T-helper 22 cell (primary cell): ENCODE measurements at places on chromosomes 16 and 17.

DNA sequence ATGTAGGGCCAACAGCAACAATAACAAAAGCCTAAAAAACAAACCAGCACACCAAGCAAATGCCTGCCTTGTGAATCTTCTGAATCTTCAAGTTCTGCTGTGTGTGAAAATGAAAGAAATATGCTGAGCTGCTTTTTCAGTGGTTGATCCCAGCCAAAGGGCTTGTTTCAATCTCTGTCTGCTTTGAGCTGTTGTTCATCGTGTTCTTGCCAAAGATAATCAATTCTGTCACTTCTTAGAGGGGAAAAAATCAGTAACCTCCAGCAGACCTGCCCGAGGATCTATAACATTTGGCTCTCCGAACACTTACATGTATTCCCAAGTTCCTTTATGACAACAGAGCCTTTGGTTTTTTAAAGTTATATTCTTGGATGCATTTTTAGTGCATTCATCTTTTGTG lies 65.9 kb downstream of the VPS35L start:
- DNase-seq: no peak

- no peak for DNase-seq
Measured at GRCh38 chr16:10849736-10850477, 27.1 kb upstream of the CIITA start.

DNA sequence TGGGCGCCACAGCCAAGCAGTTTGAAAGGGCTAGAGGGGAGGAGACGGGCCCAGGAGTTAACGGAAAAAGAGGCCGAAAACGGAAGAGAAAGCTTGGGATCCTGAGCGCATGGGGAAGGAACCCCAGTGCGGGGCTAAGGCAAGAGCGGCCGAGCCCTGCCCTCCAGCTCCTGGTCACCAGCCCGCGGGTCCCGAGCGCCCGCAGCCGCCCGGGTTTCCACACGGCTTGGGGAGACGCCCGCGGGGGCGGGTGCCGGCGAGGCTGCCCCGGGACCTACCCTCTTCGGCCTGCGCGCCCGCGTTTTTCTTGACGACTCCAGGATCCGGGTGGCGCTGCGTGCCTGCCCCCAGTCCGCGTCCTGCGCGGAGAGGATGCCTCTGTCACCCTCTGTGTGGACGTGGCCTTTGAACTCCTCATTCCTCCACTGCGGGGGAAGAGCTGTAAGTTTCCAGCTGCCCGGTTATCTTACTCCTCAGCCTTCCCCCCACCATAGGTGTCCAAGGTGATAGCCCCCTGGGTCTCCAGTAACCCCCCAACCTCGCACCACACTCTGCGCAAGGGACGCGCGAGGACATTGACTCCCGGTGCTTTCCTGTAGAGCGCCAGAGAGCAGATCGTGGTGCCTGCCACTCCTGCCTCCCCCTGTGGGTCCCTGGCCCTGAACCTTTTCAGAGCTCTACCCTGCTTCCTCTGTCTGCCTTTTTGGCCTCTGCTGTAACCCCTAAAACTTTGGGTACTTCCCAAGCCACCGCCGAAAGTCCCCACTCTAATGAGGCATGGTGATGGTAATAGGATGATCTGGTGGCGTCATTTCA lies 1.7 kb upstream of the CDH11 start:
- no peak for DNase-seq

DNA sequence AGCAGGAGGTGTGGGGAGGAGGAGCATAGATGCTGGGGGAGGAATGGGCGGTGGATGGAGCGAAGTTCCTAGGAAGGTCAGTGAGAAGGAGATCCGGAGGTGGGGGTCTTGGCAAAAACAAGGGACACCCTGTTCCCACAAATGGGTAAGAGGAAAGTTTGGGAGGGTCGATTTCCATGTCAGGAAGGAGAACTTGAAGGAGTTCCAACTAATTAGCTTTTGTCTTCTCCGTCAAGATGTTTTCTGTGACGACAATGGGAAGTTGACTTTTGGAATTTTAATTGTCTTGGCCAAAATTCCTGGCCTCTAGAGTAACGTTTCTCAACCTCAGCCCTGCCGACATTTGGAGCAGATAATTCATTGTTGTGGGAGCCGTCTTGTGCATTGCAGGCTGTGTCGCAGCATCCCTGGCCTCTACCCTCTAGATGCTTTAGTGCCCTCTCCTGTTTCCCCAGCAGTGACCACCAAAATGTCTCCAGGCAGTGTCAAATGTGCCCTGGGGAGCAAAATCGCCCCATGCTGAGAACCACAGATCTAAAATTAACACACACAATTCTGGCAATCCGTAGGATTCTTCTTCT lies 97.1 kb downstream of the PITPNC1 start:
- DNase-seq: no peak

DNA sequence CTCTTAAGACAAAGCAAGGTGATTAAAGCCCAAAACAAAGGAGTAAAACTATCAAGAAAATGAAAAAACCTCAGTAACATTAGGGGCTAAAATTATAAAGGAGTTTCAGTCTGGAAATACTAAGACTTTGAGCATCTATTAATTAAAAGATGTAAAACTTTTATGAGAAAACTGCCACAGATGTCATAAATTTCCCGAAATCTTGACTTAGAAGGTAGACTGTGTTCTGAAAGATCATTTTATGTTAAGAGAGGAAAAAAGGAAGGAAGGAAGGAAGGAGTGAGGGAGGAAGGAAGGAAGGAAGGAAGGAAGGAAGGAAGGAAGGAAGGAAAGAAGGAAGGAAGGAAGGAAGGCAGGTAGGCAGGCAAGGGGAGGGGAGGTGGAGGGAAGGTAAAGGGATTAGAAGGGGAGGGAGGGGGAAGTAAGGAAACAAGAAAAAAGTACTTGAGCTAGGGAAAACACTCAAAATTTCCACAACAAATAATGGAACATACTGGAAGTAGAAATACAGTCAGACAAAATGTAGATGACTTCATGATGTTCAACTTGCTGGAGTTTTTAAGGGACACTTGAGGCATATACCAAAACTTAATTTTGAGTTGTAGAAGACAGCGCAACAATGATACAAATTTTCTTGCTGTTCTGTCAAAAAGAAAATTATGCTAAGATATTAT lies 2.0 kb downstream of the KRTAP4-5 start:
- no peak for DNase-seq

DNA sequence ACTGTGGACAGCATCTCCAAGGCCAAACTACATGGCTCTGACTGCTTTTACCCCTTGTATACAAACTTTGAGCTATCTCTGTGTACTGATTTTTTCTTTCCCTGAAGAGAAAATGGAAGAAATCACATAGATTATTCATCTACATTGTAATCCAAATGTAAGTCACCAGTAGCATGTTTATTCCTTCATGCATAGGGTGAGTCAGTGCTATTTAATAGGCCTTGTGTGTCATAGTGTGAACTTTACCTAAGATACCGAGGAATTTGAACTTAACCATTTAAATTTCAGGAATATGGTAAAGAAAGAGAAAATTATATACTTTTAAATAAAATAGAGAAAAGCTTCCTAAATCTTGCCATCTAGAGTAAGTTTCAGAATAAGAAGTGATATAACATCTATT lies 16.5 kb downstream of the PHKB start:
- no peak for DNase-seq

DNA sequence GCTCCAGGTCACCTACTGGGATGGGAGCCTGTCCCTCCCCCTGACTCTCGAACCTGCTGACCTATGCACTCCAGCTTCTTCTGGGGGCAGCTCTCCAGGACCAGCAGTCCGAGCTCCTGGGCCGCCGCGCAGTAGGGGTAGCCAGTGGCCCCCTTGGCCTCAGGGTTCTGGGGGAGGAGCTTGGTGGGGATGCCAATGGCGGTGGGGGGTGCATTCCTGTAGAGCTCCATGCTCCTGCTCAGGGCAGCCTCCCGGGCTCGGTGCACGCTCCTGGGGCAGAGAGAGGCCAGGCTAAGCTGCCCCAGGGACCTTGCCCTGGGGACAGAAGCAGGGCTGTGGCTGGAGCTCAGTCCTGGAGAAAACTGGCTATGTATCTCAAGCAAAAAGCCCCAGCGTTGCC lies 7.7 kb upstream of the SPATA2L start:
- DNase-seq: no peak

GRCh38 chr17:38510421-38511149 lies 82.3 kb downstream of the ARHGAP23 start:
- no peak for DNase-seq

DNA sequence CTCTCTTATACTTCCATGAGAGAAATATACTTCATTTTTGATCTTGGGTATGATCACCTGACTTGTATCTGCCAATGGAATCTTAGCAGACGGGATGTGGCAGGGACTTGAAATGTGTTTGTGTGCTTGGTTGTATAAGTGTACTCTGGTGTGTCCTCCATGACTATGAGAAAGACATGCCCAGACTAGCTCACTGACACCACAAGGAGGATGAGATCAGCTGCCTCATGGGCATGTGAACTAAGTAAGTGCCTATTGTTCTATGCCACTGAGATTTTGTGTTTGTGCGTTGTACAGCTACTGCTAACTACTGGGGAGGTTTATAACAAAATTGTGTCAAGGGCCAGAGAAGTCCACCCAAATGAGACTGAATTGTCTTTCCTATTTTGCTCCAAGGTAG lies 402.2 kb upstream of the SALL1 start:
- no peak for DNase-seq

GRCh38 chr17:57562184-57562698 lies 182.9 kb downstream of the CCDC182 start:
- no peak for DNase-seq

DNA sequence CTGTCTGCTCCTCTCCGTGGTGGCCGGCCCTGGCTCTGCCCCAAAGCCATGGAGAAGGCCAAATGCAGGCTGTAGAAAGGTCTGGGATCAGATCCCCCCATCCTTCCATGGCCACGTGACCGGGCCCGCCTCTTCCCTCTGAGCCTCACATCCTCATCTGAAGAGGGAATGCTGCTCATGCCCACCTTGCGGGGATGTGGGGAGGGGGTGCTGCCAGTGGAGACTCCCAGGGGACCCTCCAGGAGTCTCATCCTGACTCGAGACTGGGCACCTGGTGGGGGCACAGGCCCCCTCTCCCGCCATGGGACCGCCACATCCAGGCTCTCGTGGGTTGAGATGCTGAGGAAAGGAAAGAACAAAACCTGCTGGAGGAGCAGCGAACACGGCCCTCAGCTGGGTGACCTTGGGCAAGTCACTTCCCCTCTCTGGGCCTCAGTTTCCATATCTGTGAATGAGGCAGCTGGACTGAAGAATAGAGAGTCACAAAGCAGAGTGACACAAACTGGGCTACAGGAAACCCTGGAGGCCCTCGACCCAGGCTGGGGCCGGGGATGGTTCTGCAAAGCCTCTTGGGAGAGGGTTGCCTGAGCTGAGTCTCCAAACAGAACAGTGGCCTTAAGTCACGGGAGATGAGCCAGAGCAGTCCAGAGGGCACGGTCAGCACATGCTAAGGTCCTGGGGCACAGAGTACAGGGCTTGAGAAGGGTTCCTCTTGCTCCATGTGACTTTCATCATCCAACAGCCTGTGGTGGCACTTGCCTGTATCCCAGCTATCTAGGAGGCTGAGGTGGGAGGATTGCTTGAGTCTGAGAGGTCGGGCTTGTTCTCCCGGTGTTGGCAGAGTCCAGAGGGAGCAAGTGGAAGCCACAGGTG lies 30.1 kb downstream of the SOCS1 start:
- DNase-seq: no peak

DNA sequence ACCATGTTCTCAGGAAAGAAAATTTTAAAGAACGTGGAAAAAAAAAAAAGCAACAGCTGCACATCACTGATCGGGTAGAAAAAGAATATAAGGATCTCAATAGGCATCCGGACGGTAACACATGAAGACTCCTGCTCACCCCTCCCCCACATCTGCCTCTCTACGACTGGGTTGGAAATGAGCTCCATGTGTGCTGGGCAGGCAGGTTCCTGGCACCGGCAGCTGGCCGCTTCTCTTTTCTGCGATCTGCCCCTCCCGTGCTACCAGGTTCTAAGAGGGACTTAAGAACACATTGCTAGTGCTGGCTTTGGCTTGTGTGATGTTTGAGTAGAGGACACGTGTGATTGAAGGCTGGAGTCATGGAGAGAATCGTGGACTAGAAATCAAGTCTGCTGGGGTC lies 115.5 kb downstream of the AATF start:
- no peak for DNase-seq

DNA sequence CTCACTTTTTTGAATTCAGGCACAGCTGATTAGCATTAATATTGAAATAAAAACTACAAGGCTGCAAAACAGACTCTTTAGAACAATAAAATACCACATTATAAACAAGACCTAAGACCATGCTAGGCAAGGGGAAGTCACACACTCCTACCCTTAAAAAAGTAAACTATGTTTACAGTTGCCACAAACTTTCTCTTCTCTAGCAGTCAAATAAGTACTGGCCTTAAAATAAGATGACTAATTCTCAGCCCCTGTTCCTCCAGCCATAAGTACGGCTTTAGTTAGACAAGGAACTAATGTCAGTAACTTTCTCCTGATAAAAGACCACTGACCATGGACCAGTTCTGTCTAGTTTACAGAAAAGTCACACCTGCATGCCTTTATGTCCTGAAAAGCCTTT lies 19.5 kb upstream of the CPHXL start:
- no peak for DNase-seq

DNA sequence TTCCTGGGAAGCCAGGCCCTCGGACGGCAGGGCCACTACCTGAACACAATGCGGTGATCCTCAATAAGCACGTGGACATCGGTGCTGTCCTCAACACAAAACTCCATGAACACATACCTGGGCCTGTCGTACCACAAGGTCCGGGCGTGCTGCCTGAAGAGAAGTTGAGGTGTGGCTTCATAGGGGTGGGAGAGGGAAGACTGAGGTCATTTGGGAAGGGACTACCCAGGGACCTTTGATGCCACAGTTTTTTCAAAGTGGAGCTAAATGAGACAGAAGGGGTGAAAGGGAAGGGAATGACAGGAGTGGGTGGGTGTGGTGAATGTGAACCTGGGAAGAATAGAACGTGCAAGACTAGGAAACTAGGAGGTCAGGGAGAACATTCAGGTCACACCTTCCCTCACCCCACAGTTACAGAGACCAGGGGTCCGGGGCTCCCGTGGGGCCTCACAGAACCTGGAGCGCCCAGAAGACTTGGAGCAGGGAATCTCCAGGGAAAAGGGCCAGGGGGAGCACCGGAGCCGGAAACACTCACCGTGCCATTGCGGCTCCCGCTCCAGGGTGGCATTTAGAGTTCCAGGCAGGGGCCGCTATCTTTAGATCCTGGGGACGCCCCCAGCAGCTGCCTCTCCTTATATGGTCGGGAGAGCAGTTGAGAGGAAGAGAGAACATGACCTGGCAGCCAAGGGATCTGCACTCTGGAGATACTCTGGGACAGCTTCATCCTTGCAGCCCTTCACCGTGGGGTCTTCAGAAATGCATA lies at the start of gene PTGES3L:
PTGES3L (minus strand) TSS at position 570 of the 763 bp plus-strand sequence; CDS start at position 543, 27 bp downstream.
- peak; percentile 5 for DNase-seq
